ENCODE measurements at places on chromosomes 1 and 21.

DNA sequence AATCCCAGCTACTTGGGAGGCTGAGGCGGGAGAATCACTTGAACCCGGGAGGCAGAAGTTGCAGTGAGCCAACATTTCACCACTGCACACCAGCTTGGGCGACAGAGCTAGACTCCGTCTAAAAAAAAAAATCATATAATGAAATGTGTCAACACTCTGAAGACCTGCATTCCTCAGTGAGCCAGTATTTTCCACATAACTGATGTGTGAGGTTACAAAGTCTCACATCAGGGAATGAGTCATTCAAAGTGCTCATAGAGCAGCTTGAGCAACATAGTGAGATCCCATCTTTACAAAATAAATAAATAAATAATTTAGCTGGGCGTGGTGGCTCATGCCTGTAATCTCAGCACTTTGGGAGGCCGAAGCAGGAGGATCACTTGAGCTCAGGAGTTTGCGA is 65.5 kb downstream of the CASZ1 start:
- no peak for DNase-seq

GRCh38 chr1:214329470-214330220 is 48.7 kb downstream of the SMYD2 start:
- DNase-seq = no peak

DNA sequence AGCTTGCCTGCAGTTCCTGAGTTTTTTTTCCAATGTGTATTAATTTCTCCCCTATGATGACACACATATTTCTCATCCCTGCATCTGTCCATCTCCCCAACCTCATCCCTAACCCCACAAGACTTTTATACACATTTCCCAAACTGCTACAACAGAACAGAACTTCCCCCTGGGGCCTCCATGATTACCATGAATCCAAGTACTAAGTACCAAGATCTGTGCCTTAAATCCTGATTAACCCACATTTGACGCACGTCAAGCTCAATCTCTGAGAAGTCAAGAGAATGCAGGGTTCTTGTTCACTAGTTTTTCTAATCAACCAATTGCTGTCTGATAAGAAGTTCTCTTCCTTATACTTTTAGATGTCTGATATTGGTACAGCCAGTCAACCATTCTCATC is 9.7 kb downstream of the HMGN1 start:
- DNase-seq = no peak

- DNase-seq = no peak
Observed at GRCh38 chr1:244163861-244164510, 112.9 kb downstream of the ZBTB18 start.
